ENCODE measurements at places on chromosomes 4 and X.

DNA sequence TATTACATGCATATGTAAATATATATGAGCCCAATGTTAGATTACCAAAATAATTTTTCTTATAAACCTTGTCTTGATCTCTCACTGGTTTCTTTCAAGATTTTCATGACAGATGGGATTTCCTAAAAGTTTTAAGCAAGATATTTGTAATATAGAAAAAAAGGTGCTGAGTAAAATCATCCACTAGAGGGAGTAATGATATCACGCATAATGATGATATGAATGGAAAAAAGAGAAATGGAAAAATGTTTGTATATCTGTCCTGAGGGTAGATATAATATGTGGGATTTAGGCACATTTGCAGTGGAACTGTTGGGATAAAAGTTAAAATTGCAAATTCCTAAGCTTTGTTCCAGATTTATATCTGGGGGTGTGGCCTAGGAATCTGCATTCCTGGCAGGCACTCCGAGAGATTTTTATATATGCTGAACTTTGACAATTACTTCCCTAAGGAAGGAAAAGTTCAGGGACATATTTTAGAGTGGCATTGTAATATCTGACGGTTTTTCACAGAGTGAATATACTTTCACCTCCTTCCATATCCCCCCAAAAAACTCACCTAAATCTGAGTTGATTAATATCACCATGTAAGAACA, 60.5 kb downstream of the TMA16 start:
- peak; percentile 6 for DNase-seq

- no peak for DNase-seq
Measured at GRCh38 chr4:161936625-161937550, 226.9 kb downstream of the FSTL5 start.

DNA sequence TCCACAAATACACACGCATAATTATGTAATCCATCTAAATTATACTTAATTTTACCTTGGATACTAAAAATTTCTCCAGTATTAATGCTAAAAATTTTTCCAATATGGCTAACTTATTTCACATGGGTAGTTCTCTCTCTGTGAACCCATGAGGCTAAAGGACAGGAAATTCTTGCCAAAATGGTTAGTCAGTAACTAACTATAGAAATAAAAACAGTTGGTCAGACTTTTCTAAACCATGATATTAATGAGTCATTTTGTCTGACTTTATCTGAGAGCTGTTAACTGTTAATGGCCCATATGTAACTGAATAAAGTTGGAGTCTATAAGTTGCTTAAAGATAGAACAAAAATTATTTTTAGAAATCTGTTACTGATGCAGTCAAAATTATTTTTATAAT, 549.4 kb downstream of the TLL1 start:
- DNase-seq, result no peak

- DNase-seq, result no peak
Measured at GRCh38 chr4:185559915-185560281, 24.6 kb upstream of the PDLIM3 start.

- DNase-seq, result no peak
Measured at GRCh38 chr4:93178279-93178678, 650.3 kb upstream of the ATOH1 start.

DNA sequence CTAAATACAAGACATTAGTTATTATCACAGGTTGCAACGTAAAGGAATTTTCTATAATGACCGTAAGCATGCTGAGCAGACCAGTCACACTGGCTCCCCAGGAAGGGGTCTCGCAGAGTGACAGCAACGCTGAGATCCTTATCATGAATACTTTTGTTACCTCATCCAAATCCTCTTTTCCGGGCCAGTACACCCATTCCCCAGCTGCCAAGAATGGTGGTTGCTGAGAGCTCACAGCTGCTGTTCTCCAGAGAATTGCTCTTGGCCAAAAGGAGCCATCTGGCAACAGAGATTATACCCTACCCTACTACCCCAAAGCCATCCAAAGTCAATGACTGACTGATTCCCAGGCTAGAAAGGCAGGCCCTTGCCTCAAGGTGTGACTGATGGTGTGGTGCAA, 91.6 kb downstream of the FUNDC1 start:
- no peak for DNase-seq

DNA sequence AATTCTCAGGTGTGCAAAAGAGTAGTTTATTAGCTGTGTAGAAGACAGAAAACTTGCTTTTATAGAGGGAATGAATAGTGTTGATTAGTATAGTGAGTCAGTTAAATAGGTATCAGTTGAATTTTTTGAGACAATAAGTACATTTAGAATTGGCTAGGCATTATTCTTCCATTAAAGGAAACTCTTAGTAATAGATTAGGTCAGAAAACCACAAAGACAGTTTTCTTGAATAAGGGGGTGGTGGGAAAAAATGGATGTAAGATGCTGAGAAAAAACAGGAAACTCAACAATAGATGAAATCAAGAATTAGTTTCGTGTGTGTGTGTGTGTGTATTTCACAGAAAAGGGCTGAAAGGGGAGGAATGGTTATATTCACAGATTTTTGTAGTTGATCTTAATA, 16.8 kb downstream of the CD38 start:
- no peak for DNase-seq

Data from NCI-H526 (cell line).